ENCODE measurements at places on chromosomes 12 and 14. TPM values are rescaled to one million over a fixed set of nuclear protein-coding genes. Genes with fewer than 3 reads are reported as not detected.

The TAS2R9 gene
- total RNA-seq = not detected

The GPR137C gene
- total RNA-seq = 1.6 TPM

The SMCO2 gene
- total RNA-seq = not detected

The RDH16 gene
- not detected for total RNA-seq

The KCNJ8 gene
- total RNA-seq = 4.6 TPM

The C1R gene
- 53.5 TPM for total RNA-seq

The PRB2 gene
- total RNA-seq = not detected

The NANOG gene
- total RNA-seq = not detected

The TRPV4 gene
- 4.1 TPM for total RNA-seq

The MIP gene
- 0.98 TPM for total RNA-seq

The GLS2 gene
- 2.2 TPM for total RNA-seq

The GPX2 gene
- total RNA-seq = not detected

The TIGAR gene
- total RNA-seq = 5.6 TPM

The RND1 gene
- total RNA-seq = 0.33 TPM

The INHBE gene
- 3.9 TPM for total RNA-seq

The LRRC23 gene
- 11.8 TPM for total RNA-seq

The SENP1 gene
- total RNA-seq = 11.0 TPM

The KLHDC1 gene
- 0.38 TPM for total RNA-seq

The CD163 gene
- not detected for total RNA-seq

All from mesangial cell (primary cell).